Muscle of arm (tissue), 14 donors: ENCODE measurements at places on chromosomes 11 and 22. TPM values are rescaled to one million over a fixed set of nuclear protein-coding genes. Genes with fewer than 3 reads are reported as not detected.

Gene OR52J3
- polyA plus RNA-seq: not detected

Gene TRIM66
- 4.8 TPM for polyA plus RNA-seq

Gene ABTB2
- polyA plus RNA-seq: 8.1 TPM

Gene PKP3
- polyA plus RNA-seq: 0.49 TPM

Gene SNRPD3
- polyA plus RNA-seq: 100 TPM

Gene NPTXR
- 4.1 TPM for polyA plus RNA-seq

Gene HBG2
- polyA plus RNA-seq: 18,217 TPM

Gene ZNF214
- 2.6 TPM for polyA plus RNA-seq

Gene LMNTD2
- polyA plus RNA-seq: 0.48 TPM

Gene C1QTNF5
- 23.4 TPM for polyA plus RNA-seq
